Central memory CD4-positive, alpha-beta T cell (primary cell): ENCODE measurements at places on chromosomes 6 and 20.

DNA sequence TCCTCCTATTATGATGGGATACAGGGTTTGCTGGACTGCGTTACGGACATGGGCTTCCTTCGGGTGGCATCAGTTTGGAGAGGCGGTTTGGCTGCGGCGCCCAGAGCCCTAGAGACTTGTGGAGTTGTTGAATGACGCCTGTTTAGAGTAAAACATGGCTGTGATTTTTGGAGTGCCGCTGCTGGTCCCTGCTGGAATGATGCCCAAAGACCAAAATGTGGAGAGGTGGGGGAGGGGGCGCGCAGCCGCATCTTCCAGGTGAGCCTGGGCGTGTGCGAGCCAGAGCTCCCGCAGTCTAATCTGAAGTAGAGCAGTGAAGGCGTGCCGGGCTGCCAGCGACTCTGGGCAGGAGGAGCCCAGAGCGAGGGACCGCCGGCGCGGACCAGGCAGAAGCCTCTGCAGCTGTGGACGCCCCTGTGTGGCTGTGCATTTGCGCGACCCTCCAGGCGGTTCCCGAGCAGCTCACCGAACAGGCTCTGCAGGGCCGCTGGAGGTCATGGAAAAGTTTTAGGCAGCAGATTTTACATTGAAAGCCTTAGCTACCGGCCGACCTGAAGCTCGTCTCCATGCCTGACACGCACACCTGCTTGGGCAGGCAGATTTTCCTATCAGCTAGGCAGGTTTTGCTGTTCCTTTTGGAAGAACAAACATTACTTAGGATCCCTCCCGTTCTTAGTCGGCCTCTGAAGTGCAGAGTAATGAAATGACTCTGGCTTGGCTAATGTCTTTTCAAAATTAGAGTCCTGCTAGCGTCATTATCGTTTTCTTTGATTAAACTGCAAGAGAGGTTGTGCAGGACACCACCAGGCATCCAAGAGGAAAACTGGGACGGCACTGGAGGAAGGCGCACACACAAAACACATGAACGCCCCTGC, 298.2 kb downstream of the PHACTR1 start:
- DNase-seq, result no peak

DNA sequence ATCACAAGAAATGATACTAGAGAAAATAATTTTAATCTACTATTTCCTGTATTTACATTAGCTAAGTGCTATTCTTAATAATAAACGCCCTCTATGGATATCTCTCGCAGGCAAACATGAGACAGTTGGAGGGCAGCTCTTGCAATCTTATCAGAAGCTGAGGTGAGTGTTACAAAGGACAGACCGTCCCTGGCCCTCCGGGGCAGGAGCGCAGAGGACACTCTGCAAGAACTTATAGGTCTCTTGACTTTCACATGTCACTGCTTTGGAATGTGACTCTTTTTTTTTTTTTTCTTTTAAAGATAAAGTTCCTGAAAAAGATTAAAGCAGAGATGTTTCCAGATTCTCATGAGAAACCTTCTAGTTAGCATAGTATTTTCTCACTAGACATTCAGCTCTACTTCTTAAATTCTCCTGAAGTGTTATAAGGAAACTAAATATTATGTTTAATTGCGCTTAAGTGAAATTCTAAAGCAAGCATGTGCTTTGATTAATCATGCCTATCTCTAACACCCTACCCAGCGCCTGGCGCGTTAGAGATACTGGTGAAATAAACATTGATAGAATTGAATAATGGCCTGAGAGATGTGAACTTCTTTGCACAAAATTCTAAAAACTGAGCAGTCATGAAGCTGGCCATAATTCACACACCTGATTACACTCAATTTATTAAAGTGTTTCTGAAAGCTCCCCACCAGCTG, 57.4 kb downstream of the SYTL3 start:
- no peak for DNase-seq

DNA sequence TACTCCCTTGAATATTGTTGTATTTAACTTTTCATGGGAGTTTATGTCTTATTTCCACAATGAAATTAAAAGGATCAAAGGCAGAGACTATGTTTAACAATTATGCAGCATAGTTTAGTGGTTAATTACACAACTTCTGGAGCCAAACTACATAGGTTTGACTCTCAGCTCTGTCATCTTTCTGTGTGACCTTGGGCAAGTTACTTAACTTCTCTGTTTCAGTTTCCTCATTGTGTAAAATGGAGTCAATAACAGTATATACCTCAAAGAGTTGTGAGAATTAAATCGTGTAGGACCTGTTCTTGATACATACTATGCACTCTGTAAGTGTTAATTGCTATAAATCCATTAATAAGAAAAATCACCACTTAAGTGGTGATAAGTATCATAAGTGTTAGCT, 48.3 kb downstream of the BTBD9 start:
- DNase-seq, result no peak

DNA sequence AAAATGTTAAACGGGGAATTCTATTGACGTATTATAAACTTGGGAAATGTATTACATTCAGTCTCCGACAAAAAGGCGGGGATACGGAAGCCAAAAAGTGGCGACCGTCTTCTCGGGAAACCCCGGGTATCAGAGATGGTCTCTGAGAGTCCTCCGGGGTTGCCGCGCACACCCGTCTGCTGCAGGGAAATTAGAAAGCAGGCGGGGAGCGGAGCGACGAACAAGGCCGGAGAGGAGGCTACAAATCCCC, 1.5 kb downstream of the SALL4 start:
- no peak for DNase-seq

GRCh38 chr6:69238067-69238466, 558.7 kb downstream of the LMBRD1 start:
- DNase-seq, result no peak

GRCh38 chr6:168439794-168440450, 1.1 kb upstream of the SMOC2 start:
- no peak for DNase-seq

- DNase-seq, result no peak
Measured at GRCh38 chr20:62924442-62925075, 1.7 kb downstream of the DIDO1 start.

DNA sequence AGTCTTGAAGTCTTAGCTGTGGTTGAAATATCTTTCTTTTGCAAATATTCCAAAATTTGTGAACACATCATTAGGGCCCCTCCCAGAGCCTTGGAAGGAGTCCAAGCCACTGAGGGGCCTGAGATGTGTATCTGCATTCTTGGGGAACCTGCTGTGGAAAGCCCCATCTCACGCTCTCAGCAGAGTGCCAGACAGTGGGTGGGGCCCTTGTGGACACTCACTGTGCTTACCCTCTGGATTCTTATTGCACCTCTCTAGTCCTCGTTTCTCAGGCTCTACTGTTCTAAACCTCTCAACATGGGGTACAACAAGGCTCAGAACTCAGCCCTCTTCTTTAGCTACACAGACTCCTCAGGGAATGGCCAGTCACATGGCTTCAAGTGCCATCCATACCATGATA, 416.2 kb upstream of the CDH4 start:
- no peak for DNase-seq

- no peak for DNase-seq
Measured at GRCh38 chr6:139528471-139528870, 154.0 kb upstream of the CITED2 start.

DNA sequence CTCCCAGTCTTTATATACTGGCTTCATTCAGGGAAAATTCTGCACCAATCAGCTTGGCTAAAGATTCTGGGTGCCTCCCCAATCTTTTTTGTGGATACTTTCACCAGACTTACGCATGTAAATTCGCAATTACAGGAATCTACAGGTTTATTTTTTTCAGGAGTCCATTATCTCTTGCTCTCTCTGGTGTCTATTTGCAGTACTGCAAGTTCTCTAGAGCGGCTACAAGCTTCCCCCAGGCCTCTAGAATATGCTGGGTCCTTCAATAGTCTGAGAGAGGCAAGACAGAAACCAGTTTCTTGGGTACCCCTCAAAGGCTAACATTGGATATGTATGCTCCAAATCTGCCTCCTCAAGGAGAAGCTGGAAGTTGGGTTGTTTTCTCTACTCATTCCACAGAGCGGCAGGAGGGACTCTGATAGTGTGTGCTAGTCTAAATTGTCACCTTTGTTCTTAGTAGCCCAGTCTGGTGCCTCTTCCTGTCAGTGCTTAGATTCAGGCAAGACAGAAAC, 58.5 kb downstream of the SUN5 start:
- peak; percentile 41 for DNase-seq

DNA sequence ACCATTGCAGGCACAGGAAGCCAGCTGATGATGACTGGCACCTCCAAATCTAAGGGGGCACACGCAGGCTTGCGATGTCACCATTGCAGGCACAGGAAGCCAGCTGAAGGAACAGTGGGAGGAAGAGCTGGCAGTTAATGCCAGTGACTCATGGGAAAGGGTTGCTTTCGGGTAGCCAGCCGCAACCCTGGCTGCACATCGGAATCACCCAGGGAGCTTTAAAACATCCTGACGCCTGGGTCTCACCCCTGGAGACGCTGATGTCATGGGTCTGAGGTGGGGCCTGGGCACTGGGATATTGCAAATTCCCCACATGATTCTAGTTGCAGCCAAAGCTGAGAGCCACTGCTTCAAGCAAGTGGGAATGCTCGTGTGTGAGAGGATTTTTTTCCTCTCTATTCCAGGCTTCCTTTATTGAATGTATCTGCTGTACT, 16.1 kb upstream of the CCN6 start:
- DNase-seq, result no peak

GRCh38 chr6:77038807-77039206, 424.5 kb downstream of the HTR1B start:
- no peak for DNase-seq

- DNase-seq, result no peak
Measured at GRCh38 chr6:112717401-112717800, 370.3 kb downstream of the RFPL4B start.

- DNase-seq, result no peak
Measured at GRCh38 chr6:19153270-19153980, 683.7 kb upstream of the ID4 start.

DNA sequence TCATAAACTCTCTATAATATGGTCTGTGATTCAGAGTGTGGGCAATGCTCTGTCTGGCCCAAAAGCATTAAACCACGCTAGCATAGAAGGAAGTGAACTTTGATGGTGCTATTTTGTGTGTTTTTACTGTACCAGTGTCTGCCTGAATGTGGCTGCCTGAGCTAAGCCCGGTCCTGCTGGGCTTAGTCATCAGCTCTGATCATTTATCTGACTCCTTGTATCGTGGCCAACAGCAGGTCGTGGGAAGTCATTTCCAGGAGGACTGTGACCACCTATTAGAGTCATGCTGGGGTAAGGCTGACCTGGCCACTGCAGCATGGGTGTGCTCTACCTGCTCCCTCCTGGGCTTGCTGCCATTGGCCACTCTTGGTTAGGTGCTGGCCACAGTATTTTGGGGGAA, 239.1 kb upstream of the CEP162 start:
- DNase-seq, result no peak

DNA sequence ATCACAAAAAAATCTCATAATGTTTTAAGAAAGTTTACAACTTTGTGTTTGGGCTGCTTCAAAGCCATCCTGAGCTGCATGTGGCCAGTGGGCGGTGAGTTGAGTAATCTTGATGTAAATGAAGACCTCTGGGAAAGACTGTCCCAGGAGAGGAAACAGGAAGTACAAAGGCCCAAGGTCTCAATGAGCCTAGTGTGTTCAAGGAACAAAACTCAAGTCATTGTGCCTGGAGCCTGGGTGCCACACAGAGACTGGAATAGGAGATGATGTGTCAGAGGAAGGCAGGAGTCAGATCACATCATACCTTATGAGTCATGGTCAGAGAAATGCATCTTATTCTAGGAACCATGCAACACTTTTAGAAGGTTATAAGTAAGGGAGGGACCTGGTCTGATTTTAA, 51.5 kb downstream of the COL19A1 start:
- no peak for DNase-seq

DNA sequence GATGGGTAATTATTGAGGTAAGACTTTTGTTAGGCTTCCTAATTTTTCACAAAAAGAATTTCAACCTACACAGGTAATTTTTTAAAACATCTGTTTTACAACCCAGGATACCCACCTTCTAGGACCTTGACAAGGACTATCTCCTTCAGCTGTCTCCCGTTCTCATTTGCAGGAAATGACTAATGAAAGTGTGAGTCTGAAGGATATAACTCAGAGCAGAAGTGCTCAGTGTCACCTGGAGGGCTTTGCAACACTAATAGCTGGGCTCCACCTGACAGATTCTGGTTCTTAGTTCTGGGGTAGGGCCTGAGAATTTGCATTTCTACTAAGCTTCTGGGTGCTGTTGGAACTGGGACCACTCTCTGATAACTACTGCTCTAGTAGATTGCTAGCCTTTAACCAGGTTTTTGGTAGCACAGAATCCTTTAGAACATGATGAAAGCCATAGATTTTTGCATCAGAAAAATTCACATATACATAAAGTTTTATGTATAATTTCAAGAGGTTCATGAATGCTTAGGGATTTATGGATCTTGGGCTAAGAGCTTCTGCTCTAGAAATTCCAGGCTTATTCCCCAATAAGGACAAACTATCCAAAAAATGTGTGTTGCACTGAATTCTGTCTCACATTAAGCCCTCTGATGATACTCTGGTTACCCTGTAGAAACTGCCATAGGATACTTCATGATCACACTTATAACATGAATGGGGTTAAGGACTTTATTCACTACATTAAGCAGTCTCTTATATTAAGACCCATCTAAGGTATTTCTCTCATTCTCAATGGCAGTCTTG, 30.3 kb downstream of the AK9 start:
- no peak for DNase-seq

- no peak for DNase-seq
Measured at GRCh38 chr20:24979036-24979960, 13.3 kb downstream of the APMAP start.

DNA sequence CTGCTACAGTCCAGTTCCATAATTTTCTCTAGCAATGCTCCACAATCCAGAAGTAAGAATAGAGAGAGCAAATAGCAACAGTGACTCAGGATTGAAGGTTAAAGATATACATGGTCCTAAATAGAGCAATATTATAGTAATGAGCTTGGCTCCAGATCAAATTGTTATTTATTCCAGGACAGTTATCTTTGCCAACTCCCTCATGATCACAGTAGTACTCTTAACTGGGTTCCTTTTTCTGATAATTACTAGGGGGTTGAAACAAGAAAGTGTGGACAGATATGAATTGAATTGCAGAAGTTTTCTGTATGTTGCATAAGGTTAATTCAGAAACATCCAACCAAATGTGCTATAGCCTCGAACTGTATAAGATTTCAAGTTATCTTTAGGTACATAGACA, 11.9 kb downstream of the FAM184A start:
- DNase-seq, result no peak

GRCh38 chr20:391041-391711, 10.6 kb downstream of the TRIB3 start:
- DNase-seq, result no peak
